ENCODE measurements at places on chromosomes 5 and 9. TPM values are rescaled to one million over a fixed set of nuclear protein-coding genes. Genes with fewer than 3 reads are reported as not detected.

The STKLD1 gene
- 0.77 TPM for total RNA-seq

The NEUROG1 gene
- not detected for total RNA-seq

The IFNW1 gene
- not detected for total RNA-seq

The MSMP gene
- 18.8 TPM for total RNA-seq

The PCDHB14 gene
- total RNA-seq: 0.55 TPM

The SREK1IP1 gene
- total RNA-seq: 23.5 TPM

The ZNF483 gene
- total RNA-seq: 1.8 TPM

The TPPP gene
- total RNA-seq: 0.07 TPM

The DAB2 gene
- 245 TPM for total RNA-seq

The SLC36A3 gene
- not detected for total RNA-seq

The MEGF10 gene
- 0.21 TPM for total RNA-seq

The SLC1A1 gene
- total RNA-seq: 8.3 TPM

The EGFLAM gene
- total RNA-seq: 1.6 TPM

The GABRA1 gene
- not detected for total RNA-seq
